Sigmoid colon (tissue), 7 donors: ENCODE measurements at places on chromosomes 4 and X. TPM values are rescaled to one million over a fixed set of nuclear protein-coding genes. Genes with fewer than 3 reads are reported as not detected.

- DNase-seq: no peak
- H3K27me3 ChIP-seq: no peaks in the 10 kb centered on the region
- H3K4me1 ChIP-seq: no peaks in the 10 kb centered on the region
- H3K27ac ChIP-seq: no peak overlapping the region
- H3K36me3 ChIP-seq: no peaks in the 10 kb centered on the region
- H3K4me3 ChIP-seq: no peak overlapping the region
Measured at GRCh38 chr4:165827018-165827417, 46.0 kb upstream of the TLL1 start.

DNA sequence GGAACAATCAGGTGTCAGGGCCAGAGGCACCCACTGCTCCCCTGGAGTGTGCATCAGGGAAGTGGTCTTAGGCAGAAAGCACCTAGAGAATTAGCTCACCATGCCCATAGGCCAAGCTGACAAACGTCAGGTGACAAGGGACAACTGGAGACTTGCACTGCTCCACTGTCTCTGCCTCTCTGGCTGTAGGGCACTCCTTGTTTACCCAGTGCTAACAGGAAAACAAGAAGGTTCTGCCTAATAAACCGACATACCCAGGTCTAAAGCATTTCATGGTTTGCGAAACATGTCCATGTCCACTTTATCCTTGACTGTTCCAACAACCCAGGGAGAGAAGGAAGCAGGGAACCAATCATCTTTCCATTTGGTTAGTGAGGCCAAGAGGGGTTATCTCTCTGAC, 92.5 kb upstream of the MAMLD1 start:
- no peak overlapping the region for H3K4me3 ChIP-seq
- H3K36me3 ChIP-seq: no peaks in the 10 kb centered on the region
- DNase-seq: no peak
- H3K27me3 ChIP-seq: no peaks in the 10 kb centered on the region
- H3K4me1 ChIP-seq: no peaks in the 10 kb centered on the region

DNA sequence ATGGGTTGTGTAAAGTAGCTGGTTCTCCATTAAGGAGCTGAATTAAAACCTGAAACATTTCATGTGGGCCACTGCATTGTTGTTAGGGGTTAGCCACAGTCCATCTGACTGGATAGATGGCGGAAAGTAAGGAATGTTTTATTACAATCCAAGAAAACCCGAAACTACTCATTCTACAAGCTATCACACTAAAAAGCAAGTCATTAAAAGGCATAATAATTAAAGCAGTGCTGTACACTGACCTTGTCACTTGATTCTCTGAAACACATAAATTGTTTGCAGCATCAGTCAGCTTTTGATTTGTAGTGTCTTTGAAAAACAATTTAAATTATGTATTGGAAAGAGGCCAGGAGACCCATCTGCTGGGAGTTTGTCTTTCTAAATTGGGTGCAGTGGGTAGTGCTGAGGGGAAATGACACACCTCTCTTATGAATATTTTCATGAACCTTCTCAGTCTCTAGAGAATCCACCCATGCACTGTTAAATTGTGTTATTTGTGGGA, 75.7 kb upstream of the ANK2 start:
- no peak for DNase-seq
- H3K36me3 ChIP-seq: no peaks in the 10 kb centered on the region
- H3K4me3 ChIP-seq: no peak overlapping the region
- H3K27ac ChIP-seq: no peak overlapping the region
- H3K4me1 ChIP-seq: no peaks in the 10 kb centered on the region

RBM10 gene
- 28.0 TPM for total RNA-seq

GRCh38 chr4:153787061-153787560, 1.8 kb downstream of the SFRP2 start:
- DNase-seq: no peak
- H3K4me1 ChIP-seq: peaks cover 33% of the 10 kb centered on the region
- H3K4me3 ChIP-seq: peak overlapping the region; percentile 21

- H3K36me3 ChIP-seq: no peaks in the 10 kb centered on the region
- no peaks in the 10 kb centered on the region for H3K27me3 ChIP-seq
- H3K27ac ChIP-seq: no peak overlapping the region
- no peak overlapping the region for H3K4me3 ChIP-seq
- no peaks in the 10 kb centered on the region for H3K4me1 ChIP-seq
Measured at GRCh38 chr4:87192145-87192919, 28.1 kb downstream of the KLHL8 start.

S100P gene
- total RNA-seq: not detected

DNA sequence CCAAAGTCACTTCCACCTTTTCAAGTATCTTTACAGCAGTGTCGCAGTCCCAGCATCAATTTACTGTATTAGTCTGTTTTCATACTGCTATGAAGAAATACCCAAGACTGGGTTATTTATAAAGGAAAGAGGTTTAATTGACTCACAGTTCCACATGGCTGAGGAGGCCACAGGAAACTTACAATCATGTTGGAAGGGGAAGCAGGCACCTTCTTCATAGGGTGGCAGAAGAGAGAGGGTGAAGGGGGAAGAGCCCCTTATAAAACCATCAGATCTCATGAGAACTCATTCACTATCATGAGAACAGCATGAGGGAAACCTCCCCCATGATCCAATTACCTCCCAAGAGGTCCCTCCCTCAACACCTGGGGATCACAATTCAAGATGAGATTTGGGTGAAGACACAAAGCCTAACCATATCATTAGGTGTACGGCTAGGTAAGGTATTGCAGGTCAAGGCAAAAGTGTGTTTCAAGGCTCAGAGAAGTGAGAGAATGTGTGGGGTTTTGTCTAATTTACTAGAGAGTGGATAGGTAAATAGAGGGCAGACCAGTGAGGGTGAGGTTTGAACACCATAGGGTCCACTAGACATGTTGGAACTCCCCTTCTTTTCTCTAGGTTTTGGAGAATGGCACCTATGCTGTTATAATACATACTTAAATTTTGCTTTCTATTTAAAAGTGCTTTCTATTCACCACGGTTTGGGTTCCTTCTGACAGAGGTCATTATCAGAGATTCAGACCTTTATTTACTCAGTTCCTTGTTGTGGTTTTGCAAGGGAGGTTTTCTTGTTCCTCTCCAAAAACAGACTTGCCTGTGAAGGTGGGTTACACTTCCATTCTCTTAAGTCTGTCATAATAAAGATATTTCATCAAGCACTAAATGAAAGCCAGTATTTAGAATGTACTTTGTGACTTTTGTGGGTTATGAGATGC, 186.6 kb downstream of the CPEB2 start:
- H3K4me1 ChIP-seq: no peaks in the 10 kb centered on the region
- no peak overlapping the region for H3K27ac ChIP-seq
- no peak overlapping the region for H3K4me3 ChIP-seq
- H3K36me3 ChIP-seq: no peaks in the 10 kb centered on the region

GRCh38 chr4:139564502-139564901, 8.5 kb upstream of the SETD7 start:
- H3K27ac ChIP-seq: no peak overlapping the region
- no peak for DNase-seq
- no peak overlapping the region for H3K4me3 ChIP-seq

AR gene
- total RNA-seq: 9.1 TPM

- DNase-seq: peak; percentile 87
- H3K27ac ChIP-seq: peak overlapping the region; percentile 93
- peaks cover 22% of the 10 kb centered on the region for H3K4me1 ChIP-seq
Measured at GRCh38 chr4:169009286-169010124, 550 bp downstream of the CBR4 start.

DNA sequence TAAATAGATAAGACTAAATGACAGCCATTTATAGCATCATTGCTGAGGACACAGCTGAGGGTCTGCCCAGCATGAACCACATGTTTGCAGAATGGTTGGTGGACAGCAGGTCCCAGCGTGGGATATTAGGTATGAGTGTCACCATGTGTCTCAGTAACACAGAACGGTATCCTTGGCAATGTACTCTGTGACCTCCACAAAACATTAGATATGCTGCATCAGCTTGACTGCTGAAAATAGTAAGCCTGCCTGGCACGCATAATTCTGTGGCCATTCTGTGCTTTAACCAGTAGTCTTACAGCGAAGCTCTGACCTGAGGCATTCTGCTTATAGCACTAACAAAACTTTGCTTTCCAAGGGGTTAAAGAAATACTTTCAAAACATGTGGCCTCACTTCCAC, 32.0 kb downstream of the LIMCH1 start:
- H3K27me3 ChIP-seq: no peaks in the 10 kb centered on the region
- H3K27ac ChIP-seq: no peak overlapping the region
- no peaks in the 10 kb centered on the region for H3K4me1 ChIP-seq
- no peak for DNase-seq
- H3K36me3 ChIP-seq: no peaks in the 10 kb centered on the region

GRCh38 chr4:38034986-38035882, 75.0 kb downstream of the PTTG2 start:
- H3K27ac ChIP-seq: peak overlapping the region; percentile 62
- no peaks in the 10 kb centered on the region for H3K4me1 ChIP-seq
- no peak overlapping the region for H3K4me3 ChIP-seq

- no peaks in the 10 kb centered on the region for H3K4me1 ChIP-seq
- peak; percentile 48 for DNase-seq
- H3K36me3 ChIP-seq: no peaks in the 10 kb centered on the region
- no peak overlapping the region for H3K4me3 ChIP-seq
Measured at GRCh38 chr4:8586671-8587468, 5.7 kb upstream of the CPZ start.

RAB39B gene
- total RNA-seq: 0.54 TPM

DNA sequence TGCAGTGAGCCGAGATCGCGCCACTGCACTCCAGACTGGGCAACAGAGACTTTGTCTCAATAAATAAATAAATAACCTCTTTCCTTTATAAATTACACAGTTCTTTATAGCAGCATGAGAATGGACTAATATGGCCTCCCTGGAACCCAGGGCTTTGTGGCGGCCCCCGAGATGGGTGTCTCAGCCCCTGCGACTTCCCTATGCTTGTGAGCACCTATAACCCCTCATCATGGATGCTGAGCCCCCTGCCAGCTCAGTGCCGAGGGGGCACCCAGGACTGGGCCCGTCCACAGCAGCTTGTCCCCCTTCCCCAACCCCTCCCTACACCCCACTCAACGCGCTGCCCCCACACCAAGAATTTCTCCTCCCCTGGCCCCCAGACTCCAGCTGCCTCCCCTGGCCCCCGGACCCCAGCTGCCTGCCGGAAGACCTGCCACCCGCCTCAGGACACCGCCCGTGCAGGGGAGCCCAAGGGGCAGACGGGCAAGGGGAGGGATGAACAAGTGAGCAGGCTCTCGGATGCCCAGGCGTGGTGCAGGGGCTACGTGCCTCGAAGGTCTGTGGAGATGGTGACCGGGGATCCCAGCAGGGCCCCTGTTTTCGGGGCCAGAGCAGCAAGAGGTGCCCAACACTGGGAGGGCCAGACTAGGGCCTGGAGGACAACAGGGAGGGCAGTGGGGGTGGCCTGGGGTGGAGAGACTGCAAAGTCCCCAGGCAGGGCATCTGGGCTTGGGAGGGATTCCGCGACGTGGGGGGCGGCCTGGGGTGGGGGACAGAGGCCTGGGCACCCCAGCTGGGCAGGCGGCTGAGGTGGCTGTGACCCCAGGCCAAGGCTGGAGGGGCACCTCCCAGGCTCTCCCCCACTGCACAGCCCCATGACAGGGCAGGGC, 74.0 kb downstream of the FAM53A start:
- H3K4me1 ChIP-seq: no peaks in the 10 kb centered on the region
- DNase-seq: peak; percentile 61
- no peak overlapping the region for H3K27ac ChIP-seq

DNA sequence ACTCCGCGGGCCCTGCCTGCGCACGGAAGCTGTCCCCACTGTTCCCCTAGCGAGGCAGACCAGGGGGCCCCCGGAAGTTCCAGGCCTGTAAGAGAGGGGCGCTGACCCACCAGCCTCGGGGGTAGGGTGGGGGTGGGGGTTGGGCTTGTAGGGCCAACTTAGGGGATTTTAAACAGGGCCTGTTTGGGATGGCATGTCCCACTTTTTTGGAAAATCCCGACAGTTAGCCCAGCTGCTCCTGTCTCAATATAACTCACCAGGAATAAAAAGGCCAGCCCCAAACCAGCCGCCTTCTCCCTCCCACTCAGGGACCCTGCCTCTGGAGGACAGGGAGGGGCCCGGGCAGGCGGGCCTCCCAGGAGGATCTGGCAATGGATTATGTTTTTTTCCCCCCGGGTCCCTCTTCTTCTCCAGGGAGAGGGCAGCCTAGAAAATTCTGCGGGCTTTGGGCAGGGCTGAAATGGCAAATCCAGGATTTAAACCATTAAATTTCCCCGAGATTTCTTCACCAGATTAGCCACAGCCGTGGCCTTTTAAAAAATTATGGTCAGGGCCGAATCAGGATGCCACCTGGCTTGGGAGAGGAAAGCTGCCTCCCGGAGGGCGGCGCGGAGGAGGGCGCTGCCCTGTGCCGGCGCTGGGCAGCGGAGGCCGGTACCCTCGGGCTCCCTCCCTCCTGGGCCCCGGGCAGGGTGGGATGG, 957 bp downstream of the PPP2R2C start:
- H3K36me3 ChIP-seq: no peaks in the 10 kb centered on the region
- H3K4me3 ChIP-seq: peak overlapping the region; percentile 50
- peaks cover 62% of the 10 kb centered on the region for H3K27me3 ChIP-seq
- H3K27ac ChIP-seq: no peak overlapping the region
- H3K4me1 ChIP-seq: peaks cover 21% of the 10 kb centered on the region

- peaks cover 8% of the 10 kb centered on the region for H3K4me1 ChIP-seq
- H3K27ac ChIP-seq: no peak overlapping the region
- no peak overlapping the region for H3K4me3 ChIP-seq
- DNase-seq: no peak
Measured at GRCh38 chr4:81466841-81467671, 4.7 kb downstream of the RASGEF1B start.

TCEAL3 gene
- total RNA-seq: 68.3 TPM

- H3K27ac ChIP-seq: no peak overlapping the region
- no peaks in the 10 kb centered on the region for H3K27me3 ChIP-seq
- no peaks in the 10 kb centered on the region for H3K36me3 ChIP-seq
Measured at GRCh38 chrX:120575379-120576114, 14.8 kb upstream of the CUL4B start.

GRCh38 chrX:1170243-1170642, 42.2 kb downstream of the CRLF2 start:
- no peaks in the 10 kb centered on the region for H3K4me1 ChIP-seq
- DNase-seq: peak; percentile 33
- H3K4me3 ChIP-seq: no peak overlapping the region
- H3K27ac ChIP-seq: no peak overlapping the region
- no peaks in the 10 kb centered on the region for H3K27me3 ChIP-seq
- no peaks in the 10 kb centered on the region for H3K36me3 ChIP-seq

DNA sequence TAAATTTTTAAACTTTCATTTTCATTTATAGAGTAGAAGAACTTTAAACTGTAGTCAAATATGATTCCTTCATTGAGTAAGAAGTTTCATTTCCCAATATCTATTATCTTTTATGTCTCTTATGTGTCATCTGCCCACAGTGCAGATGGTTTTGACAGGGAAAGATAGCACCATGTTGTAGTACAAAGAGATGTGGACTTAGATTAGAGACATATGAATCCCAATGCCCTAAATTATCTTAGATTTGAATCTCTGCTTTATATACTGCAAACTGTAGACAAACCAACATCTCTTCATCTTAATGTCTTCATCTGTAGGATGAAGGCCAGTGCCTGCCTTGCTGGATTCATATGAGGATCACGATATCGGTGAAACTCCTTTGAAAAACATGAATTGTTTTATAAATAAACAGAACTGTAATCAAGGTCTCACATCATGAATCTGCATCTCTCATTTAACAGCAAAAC, 217.5 kb downstream of the BANK1 start:
- no peaks in the 10 kb centered on the region for H3K27me3 ChIP-seq
- no peaks in the 10 kb centered on the region for H3K4me1 ChIP-seq
- H3K27ac ChIP-seq: no peak overlapping the region
- no peak overlapping the region for H3K4me3 ChIP-seq
- no peaks in the 10 kb centered on the region for H3K36me3 ChIP-seq
